Activated CD4-positive, alpha-beta T cell treated with anti-CD3 and anti-CD28 coated beads, Interleukin-10, Interleukin-2, amounts not matched to agents 100 ng/mL and 50 ng/mL, durations not matched to agents 16 hours and 8 hours (primary cell): ENCODE measurements at places on chromosomes 12 and 14.
A peak's percentile ranks its signal among the peaks of the same experiment; 100 is the strongest.

- DNase-seq, result peak; percentile 64
These were observed 30.9 kb upstream of the TUBA1C start for GRCh38 chr12:49233842-49234526.

- peak; percentile 87 for DNase-seq
These were observed 16.5 kb upstream of the SEL1L start for GRCh38 chr14:81550001-81550637.

GRCh38 chr14:41604721-41605531 lies 1.8 kb upstream of the LRFN5 start:
- DNase-seq, result no peak

DNA sequence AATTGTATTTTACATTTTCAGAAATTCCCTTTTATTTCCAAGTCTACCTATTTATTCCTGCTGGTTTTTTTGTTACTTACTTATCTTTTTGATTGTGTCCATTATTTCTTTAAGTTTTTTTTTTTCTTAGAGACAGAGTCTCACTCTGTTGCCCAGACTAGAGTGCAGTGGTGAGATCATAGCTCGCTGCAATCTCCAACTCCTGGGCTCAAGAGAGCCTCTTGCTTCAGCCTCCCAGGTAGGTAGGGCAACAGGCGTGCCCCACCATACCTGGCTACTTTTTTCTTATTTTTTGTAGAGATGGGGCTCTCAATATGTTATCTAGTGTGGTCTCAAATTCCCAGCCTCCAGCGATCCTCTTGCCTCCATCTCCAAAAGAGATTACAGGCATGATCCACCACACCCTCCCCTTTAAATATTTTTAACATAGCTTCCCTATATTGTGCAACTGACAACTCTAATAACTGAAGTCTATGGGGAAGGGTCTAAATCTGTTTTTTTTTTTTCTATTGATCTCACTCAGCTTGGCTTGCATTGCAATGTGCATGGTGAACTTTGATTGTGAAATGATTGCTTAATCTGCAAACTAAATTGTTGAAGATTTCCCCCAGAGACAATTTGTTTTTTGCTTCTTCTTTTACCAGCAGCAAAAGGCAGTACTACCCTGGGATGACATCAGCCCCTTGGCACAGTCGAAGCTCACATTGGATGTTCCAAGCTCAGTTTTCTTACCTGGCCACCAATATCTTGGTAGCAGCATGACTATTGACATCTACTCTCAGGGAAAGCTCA lies 25.7 kb upstream of the COCH start:
- DNase-seq, result no peak

DNA sequence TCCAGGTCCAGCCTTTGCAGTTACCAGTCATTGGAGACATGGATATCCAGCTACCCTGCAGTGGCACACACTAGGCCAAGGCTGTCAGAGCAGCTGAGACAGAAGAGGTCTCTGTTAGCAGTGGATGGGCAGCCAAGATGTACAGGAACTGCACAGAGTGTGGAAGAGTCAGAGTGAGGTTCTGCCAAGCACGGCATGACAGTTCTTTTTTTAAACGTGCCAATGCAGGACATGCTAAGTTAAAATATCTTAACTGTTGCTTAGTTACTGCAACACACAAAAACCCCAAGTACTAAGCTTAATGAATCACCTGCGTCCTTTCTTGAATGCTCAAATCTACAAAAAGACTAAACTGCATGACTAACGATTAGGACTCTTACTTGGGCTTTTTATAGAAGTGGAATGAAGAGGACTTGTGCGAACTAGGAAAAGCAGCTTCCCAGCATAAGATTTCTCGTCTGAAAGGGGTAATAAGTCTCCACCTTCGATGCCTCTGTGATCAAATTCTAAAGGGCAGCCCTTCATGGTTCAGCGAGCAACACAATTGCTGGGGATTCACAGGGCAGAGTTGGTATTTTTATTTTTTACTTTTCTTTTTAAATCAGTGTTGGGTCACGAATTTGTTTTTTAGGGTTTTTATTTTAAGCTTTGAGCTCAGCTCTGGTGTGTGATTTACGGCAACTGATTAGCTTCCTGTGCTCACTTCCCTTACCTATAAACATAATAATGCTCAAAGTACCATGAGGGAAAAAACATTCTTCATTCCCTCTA lies 20.6 kb downstream of the MAPK1IP1L start:
- peak; percentile 57 for DNase-seq

DNA sequence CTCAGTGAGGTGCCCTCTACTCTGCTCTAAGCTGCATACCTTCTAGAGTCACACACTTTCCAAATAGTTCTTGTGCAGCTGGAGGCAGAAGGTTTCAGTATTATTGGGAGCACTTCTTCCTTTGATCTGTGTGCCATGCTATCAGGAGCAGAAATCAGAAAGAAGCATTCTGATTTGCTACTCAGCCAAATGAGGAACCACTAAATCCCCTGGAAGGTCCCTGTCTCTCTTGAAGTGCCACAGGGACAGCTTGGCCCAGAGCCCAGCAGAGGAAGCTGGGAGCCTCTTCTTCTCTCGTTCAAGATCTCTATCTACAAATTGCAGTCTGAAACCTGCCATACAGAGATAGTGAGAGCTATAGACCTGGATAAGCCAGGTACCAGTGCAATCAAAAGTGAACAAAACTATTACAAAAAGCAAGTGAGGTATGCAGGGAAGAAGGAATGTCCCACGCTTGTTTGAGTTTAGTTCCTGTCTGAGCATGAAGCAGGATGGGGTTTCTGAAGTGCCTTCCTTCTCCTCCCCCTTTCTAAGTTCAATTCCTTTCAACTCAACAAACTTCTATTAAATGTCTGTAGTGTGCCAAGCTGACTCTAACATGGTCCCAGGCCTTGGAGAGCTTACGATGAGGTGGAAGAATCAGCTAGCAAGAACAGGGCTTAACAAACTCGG lies 100.9 kb upstream of the PARP11 start:
- DNase-seq, result peak; percentile 53

- no peak for DNase-seq
These were observed 78.9 kb upstream of the GZMB start for GRCh38 chr14:24712909-24713308.

DNA sequence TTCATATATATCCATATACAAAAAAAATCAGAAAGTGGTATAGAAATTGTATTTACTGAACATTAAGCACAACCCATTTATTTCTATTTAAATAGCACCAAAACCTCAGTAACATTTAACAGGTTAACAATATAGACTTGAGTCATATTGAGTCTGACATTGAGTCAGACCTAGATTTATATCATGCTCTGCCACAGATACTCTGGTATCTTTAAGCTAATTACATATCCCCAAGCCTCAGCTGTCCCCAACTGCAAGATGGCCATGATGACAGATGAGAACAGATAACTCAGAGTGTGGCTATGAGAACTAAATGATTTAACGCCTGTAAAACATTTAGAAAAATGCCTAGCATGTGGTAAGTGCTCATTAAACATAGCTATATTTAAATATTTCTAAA lies 40.3 kb downstream of the IFNG start:
- DNase-seq, result peak; percentile 88

DNA sequence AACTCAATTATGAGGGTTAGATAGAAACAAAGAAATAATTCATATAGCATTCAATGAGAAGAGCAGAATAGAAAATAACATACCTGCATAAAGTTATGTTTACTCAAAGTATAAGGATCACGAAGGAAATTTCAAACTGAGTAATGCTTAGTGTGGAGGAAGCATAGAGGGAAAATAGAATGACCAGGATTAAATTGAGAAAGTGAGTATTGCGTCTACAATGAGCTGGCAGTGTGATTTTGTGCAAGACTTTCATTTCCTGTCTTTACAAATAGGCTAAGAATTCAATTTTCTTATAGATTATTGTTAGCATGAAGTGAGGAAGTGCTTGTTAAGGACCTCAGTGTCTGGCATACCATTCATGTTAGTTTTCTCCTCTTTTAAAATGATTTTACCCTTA lies 12.0 kb downstream of the ADGRD1 start:
- no peak for DNase-seq

DNA sequence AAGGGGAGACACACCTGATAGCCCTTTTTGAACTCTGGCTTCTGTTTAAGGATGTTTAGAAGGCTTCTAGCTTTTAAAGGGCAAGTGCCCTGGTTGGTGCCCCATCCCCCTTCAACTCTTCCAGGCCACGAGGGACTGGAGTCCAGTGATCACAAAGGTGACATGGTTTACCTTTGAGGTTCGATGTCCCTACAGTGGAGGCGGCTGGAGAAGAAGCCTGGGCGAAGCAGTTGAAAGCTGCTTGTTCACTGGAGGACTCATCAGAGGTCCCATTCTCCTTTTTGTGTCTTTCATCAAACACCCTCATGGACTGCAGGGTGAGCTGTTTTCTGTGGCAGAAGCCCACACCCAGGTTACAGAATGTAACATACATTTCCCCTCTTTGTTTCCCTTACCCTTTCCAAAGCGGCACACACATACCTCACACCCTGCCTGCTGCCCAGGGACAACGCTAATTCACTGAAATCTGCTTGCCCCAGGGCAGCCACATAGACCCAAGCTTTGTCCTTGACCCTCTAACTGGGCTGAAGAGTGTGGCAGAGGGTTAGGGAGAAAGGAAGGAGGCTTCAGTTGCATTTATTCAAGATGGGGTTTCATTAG lies 7.7 kb downstream of the TBX3 start:
- DNase-seq, result no peak
